ENCODE measurements at places on chromosomes 12 and 14.

GRCh38 chr12:110314308-110314707, 33.3 kb downstream of the ATP2A2 start:
- no peak for DNase-seq

DNA sequence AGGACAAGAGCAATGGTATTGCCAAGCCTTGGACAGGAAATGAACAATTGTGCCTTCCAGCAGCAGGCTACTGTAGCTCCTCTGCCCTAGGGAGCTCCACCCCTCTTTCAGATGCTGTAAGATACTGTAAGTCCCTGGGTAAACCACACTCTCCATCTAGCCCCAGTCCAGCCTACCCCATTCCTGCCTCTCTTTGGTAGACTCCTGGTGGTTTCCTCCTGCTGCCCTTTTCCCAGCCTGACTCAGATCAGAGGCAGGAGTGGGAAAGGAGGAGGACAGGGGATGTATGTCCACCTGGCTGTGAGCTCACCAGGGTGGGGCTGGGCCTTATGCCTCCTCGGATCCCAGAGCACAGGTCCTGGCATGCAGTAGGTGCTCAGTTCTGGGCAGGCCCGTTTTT, 174.6 kb downstream of the ESRRB start:
- no peak for DNase-seq

GRCh38 chr14:32726516-32726915, 212.2 kb upstream of the NPAS3 start:
- no peak for DNase-seq

DNA sequence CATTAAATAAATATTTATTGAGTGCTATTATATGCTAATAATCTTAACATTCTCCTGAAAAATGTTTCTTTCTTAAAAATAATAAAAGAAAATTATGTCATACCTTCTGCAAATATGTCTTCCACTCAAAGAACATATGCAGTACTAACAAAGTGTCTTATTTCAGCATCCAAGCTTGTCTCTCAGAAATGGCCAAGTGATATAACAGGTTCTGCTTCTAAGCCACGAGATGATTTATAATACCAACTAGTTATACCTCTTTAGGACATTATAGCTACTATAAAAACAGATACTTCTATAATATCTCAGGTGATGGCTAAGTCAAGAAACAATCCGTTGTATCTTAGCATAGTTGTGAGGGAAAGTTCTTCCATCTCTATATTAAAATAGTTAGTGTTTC, 128.1 kb upstream of the ARID2 start:
- no peak for DNase-seq

DNA sequence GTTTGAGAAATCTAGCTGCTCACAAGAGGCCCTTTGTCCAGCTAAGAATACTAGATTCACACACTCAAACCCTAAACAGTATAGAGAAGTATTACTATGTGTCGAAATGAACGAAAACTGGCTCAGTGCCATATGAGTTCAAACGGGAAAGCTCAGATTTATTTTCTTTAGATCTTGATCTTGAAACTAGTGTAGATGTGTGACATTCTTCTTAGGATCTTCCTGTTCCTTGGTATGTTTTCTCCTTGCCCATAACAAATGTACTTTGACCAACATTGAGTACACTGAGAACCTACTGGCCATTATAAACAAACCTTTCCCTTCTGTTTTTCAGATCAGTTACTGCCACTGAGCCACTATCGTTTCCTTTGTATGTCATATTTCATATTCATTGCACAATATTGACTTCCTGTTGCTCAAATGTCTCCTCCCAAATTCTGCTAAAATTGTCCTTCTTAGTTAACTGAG, 21.3 kb downstream of the MYBPC1 start:
- no peak for DNase-seq
